ENCODE measurements at places on chromosomes 16 and 17.

DNA sequence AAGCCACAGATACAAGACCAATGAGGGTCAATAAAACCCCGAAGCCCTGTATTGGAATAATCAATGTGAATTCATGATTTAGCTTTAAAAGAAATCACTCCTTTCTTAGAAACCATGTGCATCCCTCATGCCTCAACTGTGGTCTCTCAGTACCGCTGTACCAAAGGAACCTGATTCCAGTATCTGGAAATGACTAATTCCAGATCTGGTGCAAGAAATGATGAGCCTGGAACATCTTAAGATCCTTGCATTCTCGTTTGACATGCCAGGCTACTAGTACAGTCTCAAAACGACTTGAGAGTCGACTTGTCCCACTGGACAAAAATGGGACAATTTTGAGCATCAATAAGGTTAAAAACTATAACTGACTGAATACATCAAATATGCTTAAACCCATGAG lies 21.2 kb downstream of the USP31 start:
- DNase-seq: no peak

DNA sequence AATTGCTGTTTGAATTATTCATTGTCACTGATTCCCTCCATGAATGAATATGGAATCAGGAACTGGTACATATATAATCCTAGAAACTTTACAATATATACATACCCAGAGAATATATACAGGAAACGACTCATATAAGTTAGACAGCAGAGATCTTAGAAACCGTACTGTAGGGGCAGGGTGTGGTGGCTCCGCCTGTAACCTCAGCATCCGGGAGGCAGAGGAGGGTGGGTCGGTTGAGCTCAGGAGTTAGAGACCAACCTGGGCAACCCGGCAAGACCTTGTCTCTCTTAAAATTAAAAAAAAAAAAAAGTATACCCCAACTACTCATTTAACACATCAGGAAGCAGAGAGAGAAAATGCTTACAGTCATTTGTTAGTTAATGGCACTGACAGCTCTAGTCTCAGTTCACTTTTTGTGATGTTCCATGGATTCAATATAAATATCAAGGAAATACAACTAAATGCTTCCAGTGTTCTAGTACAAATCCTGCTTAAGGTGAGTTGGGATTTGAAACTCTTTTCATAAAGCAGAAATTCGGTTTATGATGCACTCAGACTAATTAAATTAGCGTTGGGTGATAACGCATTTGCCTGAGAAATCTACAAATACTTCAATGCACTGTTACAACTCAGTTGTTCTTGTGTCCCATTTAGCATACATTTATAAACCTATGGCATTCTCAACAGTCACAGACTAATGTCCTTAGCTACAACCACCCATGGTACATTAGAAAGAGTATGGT lies 5.6 kb downstream of the GLG1 start:
- DNase-seq: no peak

- DNase-seq: peak; percentile 53
Observed at GRCh38 chr16:65601781-65602180, 479.9 kb upstream of the CDH11 start.

DNA sequence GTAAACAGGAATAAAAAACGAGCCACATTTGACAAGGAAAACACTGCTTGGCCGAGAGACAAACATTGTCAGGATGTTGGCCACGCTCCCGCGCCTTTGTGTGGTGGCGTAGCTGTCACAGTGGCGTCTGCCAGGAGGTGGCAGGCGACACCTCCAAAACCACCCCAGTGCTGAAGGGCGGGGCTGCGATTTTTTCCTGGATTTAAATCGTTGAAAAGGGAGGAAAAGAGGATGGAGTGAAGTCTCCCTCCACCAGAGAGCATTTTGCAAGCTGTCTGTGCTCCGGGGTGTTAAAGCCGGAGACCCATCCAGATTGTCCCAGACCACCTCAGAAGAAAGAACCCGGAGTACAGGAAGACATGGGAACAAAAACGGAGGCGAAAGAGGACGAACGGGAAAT lies 12.7 kb downstream of the MRM3 start:
- peak; percentile 70 for DNase-seq

DNA sequence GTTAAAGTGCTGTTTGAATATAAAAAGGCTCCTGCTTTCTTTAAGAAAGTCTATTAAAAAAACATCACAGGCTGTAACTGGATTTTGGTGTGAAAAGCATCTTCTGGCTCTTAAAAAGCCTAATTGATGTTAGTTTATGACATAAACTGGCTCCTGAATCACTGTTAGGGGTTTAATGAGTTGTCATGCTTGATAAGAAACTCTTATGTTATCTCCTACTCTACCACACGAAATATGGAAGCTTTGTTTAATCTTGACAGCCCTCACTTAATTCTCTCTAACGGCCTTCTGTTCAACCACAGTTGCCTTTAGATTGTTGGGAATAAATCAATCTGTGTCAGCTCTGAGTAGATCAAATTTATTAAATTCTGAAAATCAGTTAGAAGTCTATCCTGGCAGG lies 51.5 kb downstream of the CPPED1 start:
- no peak for DNase-seq

GRCh38 chr17:72137161-72137560 lies 16.3 kb downstream of the SOX9 start:
- DNase-seq: no peak

DNA sequence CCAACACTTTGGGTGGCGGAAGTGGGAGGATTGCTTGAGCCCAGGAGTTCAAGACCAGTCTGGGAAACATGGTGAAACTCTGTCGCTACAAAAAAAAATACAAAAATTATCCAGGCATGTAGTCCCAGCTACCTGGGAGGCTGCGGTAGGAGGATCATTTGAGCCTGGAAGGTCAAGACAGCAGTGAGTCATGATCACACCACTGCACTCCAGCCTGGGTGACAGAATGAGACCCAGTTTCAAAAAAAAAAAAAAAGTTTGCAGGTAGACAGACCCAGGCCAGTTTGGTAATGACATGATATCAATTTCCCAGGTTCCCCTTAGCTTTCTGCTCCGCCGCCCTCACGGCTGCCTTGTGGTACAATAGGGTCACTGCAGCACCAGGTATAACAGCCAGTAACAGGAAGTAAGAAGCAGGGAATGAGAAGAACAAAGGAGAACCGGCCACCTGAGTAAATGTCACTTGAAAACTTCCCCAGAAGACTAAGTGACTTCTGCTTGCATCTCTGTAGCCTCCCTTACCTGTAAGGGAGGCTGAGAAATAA lies 201.2 kb upstream of the HSBP1 start:
- DNase-seq: no peak

- no peak for DNase-seq
Observed at GRCh38 chr17:17104036-17104435, 61.8 kb downstream of the MPRIP start.

GRCh38 chr17:55463600-55463999 lies 42.0 kb upstream of the MMD start:
- DNase-seq: no peak

- DNase-seq: no peak
Observed at GRCh38 chr16:4306470-4307214, 9.2 kb upstream of the GLIS2 start.

All from iris pigment epithelial cell (primary cell).